ENCODE measurements at places on chromosomes 4 and X. TPM values are rescaled to one million over a fixed set of nuclear protein-coding genes. Genes with fewer than 3 reads are reported as not detected.

GRCh38 chr4:25234390-25235370 lies 847 bp downstream of the PI4K2B start:
- DNase-seq: peak; percentile 78

The MAMLD1 gene
- total RNA-seq: not detected

DNA sequence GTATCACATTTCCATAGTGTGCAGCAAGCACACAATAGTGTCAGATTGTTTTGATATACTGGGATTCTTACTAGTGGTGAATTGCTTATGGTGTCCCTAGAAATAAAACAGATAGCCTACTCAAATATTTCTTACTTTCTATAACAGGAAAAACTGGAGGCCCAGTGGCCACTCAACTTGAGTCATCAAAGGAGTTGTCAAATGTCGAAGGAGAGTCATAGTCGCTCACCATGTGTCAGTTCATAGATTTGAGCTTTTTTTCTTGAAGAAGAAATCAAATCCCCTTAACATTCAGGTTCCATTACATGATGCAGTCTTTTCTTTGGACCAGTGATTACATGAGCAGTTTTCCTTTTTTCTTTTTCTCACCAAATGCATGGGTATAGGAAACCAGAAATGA lies 1271.0 kb downstream of the RAPGEF2 start:
- DNase-seq: no peak

- no peak for DNase-seq
These were observed 148.8 kb downstream of the HS6ST2 start for GRCh38 chrX:132809581-132809980.

DNA sequence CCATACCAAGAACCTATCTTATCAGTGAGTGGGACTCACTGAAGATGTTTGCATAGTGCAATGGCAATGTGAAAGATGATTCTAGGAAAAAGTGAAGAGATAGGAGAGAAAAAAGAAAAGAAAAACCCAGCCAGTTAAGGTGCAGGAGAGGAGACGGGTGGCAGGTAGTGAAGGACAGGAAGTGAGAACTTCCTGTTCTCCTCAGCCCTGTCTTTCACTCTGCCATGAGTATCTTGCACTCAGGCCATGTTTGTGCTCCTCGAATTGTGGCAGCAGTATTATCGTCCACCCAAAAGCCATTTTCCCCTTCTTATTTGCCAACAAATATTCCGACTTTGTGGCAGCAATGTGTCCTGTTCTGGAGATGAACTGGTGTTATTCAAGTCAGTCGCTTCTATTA lies 8.6 kb upstream of the ENPEP start:
- DNase-seq: no peak

DNA sequence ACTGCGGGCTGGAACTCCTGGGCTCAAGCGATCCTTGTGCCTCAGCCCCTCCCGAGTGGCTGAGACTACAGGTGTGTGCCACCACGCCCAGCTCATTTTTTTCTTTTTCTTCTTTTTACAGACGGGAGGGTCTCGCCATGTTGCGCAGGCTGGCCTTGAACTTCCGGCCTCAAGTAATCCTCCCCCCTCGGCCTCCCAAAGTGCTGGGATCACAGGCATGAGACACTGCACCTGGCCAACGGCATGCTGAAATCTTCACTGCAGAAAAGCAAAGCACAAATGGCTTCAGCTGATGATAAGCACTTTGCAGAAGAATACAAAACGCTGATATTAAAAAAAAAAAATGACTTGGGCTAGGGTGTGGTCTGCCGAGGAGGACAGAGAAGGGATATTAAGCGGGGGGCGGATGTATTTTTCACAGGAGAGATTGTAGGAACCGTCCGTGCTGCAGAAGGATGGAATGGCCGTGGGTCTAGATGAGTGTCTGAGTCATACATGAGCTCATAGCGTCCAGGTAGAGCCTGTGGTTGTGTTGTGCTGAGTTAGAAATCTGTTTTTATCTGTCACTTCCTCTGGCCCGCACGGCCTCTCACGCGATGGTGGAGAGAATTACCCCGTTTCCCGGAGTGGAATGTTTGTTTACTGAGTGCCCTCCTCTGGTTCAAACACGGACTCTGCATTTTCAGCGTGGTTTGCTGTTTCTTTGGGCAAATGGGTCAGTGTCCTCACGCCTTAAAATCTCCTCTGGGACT lies 8.5 kb upstream of the AKAP17A start:
- no peak for DNase-seq

DNA sequence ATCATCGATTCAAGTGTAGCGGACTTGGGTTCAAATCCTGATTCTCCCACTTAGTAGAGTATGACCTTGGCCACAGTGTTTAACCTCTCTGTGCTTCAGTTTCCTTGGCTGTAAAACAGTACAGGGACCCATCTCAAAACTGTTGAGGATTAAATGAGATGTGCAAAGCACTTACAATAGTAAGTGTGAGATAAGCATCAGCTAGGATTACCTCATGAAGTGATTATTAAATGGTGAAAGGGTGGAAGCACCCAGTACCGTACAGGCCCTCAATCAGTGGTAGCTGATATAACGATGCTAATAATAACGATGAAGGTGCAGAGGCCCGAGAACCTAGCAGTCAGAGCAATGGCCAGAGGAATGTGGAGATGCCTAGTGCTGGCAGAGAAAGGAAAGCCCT lies 45.1 kb downstream of the PRPS1 start:
- no peak for DNase-seq

GRCh38 chr4:680928-681645 lies 6.7 kb downstream of the MYL5 start:
- DNase-seq: no peak

The TLL1 gene
- 0.11 TPM for total RNA-seq

The PASD1 gene
- total RNA-seq: not detected

- no peak for DNase-seq
These were observed 8.8 kb downstream of the TAPT1 start for GRCh38 chr4:16217300-16218051.

DNA sequence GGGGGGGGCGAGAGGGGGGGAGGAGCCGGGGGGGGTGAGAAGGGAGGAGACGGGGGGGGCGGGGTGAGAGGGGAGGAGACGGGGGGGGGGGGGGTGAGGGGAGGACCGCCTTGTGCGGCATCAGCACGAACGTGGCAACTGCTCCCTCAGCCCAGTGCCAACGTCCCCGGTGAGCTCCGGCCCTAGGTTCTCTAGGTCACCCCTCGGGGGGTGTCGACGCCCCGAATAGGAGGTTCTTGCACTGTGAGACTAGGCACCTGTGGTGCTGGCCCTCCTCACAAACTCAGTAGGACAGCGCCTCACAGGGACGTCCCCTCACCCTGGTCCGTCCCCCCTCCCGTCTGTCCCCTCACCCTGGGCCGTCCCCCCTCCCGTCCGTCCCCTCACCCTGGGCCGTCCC lies 21.5 kb upstream of the GTPBP6 start:
- DNase-seq: no peak

DNA sequence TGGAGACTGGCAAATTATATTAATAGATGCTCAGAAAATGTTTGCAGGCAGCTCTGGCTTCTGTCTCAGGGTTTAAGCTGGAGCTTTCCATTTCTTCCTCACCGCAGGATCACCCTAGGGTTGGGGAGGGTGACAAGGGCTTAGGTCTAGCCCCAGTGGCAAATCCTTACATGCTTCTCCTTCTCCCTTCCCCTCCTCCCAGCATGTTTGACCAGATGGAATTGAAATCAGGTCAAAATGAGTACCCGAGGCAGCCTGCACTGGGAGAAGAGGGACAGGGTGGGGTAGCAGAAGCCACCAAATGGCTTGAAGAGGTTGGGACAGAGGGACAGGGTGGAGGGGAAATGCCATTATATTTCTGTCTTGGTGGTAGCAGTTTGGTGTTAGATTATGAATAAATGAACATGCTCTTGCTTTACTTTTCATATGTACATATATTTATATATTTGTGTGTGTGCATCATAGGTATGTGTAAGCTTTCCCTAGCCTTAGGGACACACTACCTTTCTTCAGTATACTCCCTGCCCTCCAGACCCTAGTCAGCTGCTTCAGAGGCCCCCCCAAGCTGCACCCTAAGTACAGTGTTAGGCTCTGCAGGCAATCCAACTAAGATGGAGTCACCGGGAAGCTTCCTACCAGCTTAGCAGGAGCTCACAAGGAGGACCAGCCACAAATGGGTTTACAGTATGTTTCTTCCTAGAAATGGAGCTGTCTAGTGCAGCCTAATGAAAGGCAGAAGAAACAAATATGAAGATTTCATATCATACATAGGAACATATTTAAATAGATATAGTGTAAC lies 1.8 kb downstream of the TMEM35A start:
- DNase-seq: no peak

DNA sequence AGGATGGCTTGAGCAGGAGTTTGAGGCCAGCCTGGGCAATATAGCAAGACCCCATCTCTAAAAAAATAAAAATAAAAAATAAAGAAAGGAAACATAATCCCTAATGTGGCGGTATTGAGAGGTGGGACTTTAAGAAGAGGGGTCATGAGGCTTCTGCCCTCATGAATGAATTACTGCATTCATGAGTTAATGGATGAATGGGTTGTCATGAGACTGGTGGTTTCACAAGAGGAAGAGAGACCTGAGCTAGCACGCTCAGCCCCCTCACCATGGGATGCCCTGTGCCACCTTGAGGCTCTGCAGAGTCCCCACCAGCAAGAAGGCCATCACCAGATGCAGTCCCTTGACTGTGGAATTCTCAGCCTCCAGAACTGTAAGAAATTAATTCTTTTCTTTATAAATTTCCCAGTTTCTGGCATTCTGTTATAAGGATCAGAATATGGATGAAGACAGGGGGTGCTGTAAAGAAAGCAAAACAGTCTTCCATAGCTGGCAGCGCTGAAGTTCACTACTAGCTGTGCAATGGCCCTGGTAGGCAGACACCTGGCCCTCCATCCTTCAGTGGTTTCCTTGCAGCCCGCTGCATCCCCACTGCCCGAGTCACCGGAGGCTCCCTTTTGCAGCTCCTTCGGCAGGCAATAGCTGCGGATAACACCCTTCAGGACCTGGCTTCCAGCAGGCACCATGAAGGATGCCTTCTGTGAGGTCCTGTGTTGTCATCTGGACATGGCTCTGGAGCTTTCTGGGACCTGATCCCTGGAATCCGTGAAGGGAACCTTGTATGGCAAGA lies 44.8 kb upstream of the NSG1 start:
- DNase-seq: no peak

DNA sequence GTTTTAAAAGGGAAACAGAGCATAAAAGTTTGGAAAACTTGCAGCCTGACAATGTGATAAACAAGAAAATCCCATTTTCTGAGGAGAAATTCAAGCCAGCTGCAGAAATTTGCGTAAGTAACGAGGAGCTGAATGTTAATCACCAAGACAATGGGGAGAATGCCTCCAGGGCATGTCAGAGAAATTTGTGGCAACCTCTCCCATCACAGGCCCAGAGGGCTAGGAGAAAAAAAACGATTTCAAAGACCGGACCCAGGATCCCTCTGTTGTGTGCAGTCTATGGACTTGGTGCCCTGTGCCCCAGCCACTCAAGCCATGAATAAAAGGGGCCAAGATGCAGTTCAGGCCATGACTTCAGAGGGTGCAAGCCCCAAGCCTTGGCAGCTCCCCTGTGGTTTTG lies 355.4 kb upstream of the NDST3 start:
- DNase-seq: no peak

- no peak for DNase-seq
These were observed 1153.0 kb downstream of the C4orf33 start for GRCh38 chr4:130249002-130249401.

All from GM12878 (cell line).